Left ventricle myocardium superior (tissue), 1 donor: ENCODE measurements at places on chromosomes 6 and 20.

GRCh38 chr6:108186226-108186625, 20.4 kb downstream of the NR2E1 start:
- no peak for DNase-seq

- DNase-seq, result no peak
Measured at GRCh38 chr20:4673371-4674001, 48.2 kb upstream of the PRND start.

- no peak for DNase-seq
Measured at GRCh38 chr20:43565758-43566104, 6.9 kb downstream of the SGK2 start.

- no peak for DNase-seq
Measured at GRCh38 chr6:142395768-142396231, 94.0 kb downstream of the ADGRG6 start.

GRCh38 chr6:136228814-136229213, 21.3 kb downstream of the MTFR2 start:
- no peak for DNase-seq

- no peak for DNase-seq
Measured at GRCh38 chr6:116948533-116949304, 71.7 kb downstream of the RFX6 start.

GRCh38 chr6:13262302-13263230, 65.8 kb downstream of the TBC1D7 start:
- no peak for DNase-seq
